Foreskin keratinocyte (primary cell): ENCODE measurements at places on chromosomes 4 and X. TPM values are rescaled to one million over a fixed set of nuclear protein-coding genes. Genes with fewer than 3 reads are reported as not detected.

Gene VCX2
- total RNA-seq: not detected in 2 replicates

Gene SOD3
- total RNA-seq: not detected in 2 replicates

Gene SERTM2
- total RNA-seq: not detected in 2 replicates

Gene PRICKLE3
- 16.3 and 17.1 TPM in 2 replicates for total RNA-seq

Gene RTL9
- total RNA-seq: 0.07 and 0.11 TPM in 2 replicates

Gene TRIML2
- total RNA-seq: 18.7 and 53.0 TPM in 2 replicates

Gene CT47A1
- total RNA-seq: not detected in 2 replicates

Gene PAGE2
- not detected in 2 replicates for total RNA-seq

Gene AVPR2
- total RNA-seq: not detected in 2 replicates

Gene TIMP1
- total RNA-seq: 158 and 163 TPM in 2 replicates

Gene GCNA
- 0.39 and 0.41 TPM in 2 replicates for total RNA-seq

Gene DNAJB14
- total RNA-seq: 21.7 and 22.3 TPM in 2 replicates

Gene FGFBP1
- 1,075 and 1,699 TPM in 2 replicates for total RNA-seq

Gene AMER1
- 2.4 and 3.0 TPM in 2 replicates for total RNA-seq

Gene SORCS2
- 0.03 and 0.04 TPM in 2 replicates for total RNA-seq

GRCh38 chrX:155985208-155985607 lies 12.3 kb upstream of the IL9R start:
- DNase-seq: no peak

DNA sequence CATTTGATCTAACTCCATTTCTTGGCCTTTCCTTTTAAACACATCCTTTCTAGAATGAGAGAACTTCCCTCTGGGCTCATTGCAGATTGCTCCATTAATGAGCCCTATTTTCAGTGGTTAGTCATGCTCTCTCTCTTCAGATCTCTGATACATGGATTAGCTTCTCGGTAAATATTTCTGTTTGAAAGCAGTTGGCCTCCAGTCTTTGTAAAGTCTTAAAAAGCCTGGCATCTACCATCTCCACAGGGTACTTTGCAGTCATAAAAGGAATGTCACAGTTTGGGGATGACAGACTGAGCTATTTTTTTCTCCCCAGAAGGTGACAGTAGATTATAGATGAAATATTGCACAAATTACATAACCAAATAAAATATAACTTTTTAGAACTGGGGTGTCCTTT lies 72.7 kb downstream of the UNC5C start:
- DNase-seq: no peak

DNA sequence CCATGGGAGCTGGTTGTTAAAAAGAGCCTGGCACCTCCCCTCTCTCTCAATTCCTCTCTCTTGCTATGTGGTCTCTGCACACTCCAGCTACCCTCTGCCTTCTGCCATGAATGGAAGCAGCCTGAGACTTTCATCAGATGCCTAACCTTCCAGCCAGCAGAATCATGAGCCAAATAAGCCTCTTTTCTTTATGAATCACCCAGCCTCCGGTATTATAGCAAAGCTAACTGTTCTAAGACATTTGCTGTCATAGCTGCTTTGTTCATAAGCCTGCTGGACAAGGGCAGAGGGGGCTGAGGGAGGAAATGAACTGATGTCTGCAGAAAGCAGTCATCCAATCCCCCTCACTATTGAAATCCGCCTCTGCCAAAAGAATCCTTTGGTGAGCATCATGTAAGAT lies 196.7 kb downstream of the ZNF330 start:
- DNase-seq: no peak

DNA sequence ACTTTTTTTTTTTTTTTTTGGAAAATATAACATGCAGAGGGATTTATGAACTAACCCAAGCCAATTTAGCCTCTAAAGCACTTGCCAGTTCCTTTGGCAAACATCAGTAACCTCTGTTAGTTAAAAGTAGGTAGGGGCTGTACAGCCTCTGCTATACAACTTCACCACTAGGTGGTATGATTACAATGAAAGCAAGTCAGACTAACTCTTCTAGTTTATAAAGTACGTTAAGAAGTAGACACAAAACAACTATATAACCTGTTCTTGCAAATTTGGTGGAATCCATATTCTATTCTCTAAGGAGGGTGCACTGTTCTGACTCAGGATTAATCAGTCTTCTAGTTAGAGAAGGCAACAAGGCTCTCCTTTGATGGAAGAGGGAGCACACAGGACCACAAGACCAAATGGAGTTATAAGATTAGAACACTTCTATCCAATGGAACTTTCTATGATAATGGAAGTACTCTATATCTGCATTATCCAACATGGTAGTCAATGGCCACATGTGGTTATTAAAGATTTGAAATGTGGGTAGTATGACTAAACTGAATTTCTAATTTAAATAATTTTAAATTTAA lies 12.8 kb downstream of the AIMP1 start:
- no peak for DNase-seq

GRCh38 chrX:37846934-37847732 lies at the start of gene DYNLT3:
Gene DYNLT3 (minus strand): TSS chrX:37847571. CDS start chrX:37847510, 61 bp downstream.
- no peak for DNase-seq

GRCh38 chrX:109782994-109783700 lies 50.1 kb upstream of the ACSL4 start:
- peak; percentile 7 for DNase-seq

- DNase-seq: no peak
These were observed 84.6 kb upstream of the FMR1 start for GRCh38 chrX:147827070-147827469.

GRCh38 chr4:35025152-35025834 lies 1219.0 kb downstream of the ARAP2 start:
- DNase-seq: no peak

- DNase-seq: no peak
These were observed 7.8 kb downstream of the DOCK11 start for GRCh38 chrX:118503260-118504041.

DNA sequence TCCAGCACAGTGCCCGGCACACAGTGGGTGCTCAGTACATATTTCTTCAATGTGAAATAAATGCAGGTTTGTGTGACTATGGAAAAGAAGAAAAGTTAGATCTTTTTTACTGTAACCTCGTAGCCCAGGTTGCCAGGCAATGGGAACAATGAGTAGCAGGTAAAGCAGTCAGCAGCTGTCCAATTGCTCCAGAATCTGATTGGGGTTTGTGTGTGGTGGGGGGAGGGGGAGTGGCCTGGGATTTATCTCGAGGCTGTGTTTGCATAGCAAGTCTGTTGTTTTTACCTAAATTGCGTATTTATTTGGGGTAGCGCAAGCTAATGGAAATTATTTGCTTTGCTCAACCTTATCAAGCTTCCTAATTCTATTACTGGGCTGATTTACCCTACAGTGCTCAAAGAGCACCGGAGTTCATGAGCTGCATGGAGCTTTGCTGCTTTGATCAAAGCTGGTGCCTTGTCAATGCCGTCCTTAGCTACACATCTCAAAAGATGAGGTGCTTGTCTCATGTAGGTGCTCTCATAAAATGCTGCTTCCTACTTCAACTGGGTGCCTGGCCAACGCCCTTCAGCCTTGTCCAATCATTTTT lies 145.0 kb upstream of the DGKK start:
- no peak for DNase-seq

GRCh38 chr4:75924309-75924827 lies 16.4 kb downstream of the NAAA start:
- no peak for DNase-seq

DNA sequence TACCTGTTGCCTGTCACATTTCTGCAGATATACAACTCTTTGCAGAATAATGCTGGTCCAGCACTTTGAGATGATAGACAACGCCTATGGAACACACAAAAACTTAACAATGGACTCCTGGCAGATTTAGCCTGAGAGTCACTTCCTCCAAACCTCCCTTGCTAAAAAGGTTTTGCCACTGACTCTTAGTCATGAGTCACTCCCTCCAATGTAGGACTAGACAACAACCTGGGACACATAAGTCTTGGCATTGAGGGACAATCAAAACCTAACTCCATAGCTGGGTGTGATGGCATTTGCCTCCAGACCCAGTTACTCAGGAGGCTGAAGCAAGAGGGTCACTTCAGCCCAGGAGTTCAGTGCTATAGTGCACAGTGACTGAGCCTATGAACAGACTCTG lies 22.0 kb upstream of the EIF4E start:
- DNase-seq: peak; percentile 49

GRCh38 chrX:119729408-119730201 lies 28.8 kb upstream of the SOWAHD start:
- DNase-seq: peak; percentile 20

DNA sequence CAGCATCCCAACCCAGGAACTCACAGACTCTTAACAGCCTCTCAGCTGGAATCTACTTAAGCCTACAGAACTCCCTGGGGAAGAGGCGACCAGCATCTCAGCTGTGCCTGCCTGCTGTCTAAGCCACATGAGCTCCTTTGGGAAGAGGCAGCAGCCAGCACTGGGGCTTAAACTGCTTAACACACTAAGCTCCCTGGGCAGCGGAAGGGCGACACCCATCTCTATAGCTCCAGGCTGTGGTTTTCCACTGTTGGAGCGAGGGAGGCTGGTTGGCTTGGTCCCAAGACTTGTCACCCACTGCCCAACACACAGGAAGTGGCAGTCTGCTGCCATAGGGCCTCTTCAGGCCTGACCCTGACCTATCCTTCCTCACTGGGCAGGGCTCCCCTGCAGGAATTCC lies 1544.1 kb upstream of the ADGRL3 start:
- DNase-seq: no peak

- DNase-seq: peak; percentile 19
These were observed 79.8 kb downstream of the LCORL start for GRCh38 chr4:17941731-17942130.

DNA sequence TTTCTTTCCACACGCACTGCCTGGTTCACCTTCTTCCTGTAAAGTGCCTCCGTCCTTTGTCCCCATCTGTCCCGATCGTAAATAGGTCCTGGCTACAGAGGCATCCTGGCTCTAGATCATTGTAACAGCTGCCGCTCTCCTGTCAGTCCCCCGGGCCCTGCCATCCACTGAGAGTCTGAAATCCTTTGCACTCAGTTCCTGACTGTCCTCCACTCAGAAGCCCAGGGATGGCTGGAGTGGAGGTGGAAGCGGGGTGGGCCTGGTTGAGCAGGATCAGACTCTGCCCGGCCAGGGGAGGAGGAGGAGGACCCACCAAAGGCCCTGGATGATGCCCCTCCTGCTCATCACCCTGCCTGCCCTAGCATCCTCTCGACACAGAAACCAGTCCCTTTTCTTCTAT lies 29.8 kb downstream of the PIGG start:
- DNase-seq: no peak

DNA sequence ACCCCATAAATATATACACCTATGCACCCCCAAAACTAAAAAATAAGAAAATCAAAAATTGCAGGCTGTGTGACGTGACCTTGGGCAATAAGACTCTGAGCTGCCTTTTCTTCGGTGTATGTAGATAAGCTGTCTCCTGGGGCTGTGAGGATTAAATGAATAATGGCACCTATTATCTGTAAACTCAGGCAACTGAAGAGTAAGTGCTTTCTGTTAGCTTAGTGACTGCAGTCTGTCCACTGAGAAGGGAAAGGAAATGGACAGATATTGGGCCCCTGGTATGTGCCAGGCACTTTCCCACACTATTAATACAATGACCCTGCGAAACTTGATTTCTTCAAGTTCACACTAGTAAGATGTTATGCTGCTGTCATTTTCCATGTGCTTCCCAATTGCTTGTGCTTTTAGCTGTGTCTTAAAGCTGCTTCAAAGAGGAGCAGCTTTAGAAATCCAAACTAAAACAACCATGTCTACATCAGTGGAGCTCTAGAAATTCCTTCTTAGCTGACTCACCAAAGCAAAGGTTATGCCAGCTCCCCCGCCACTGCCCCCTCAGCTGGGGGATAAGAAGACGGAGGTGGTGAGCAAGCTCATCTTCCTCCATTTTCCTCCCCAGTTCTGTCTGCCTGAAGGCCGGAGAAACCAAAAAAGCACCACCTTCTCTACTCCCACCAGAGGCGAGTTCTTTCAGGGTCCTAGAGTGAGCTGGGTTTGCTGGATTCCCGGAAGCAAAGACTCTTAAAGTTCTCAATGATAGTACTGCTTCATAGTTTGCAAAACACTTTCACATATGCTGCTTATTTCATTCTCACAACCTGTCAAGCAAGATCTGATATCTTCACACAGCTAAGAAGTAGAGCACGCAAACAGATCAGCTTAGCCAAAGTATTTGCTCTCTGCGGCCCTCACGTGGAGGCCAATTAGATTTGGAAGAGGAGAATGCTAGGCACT lies 8.8 kb upstream of the DGAT2L6 start:
- DNase-seq: peak; percentile 43

- DNase-seq: no peak
These were observed 925.6 kb downstream of the SH3BGRL start for GRCh38 chrX:82127228-82128123.

- DNase-seq: no peak
These were observed 31.4 kb upstream of the PJA1 start for GRCh38 chrX:69196666-69197065.

DNA sequence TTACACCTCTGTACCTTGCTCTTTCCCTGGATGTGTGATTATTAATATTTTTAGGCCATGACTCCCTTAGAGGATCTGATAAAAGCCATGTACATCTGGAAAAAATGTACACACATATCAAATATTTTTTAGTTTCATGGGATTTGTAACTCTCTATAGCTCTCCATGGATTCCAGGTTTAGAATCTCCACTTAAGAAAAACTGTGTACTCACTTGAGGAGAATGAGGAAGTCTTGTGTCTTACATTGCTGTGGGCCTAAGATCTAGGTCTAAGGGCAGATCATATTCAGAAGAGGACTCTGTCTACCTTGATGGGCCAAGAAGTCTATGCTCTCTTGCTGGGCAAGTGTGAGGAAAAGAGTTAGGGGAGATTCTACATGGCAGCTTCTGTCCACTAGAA lies 98.0 kb downstream of the RRAGB start:
- no peak for DNase-seq

DNA sequence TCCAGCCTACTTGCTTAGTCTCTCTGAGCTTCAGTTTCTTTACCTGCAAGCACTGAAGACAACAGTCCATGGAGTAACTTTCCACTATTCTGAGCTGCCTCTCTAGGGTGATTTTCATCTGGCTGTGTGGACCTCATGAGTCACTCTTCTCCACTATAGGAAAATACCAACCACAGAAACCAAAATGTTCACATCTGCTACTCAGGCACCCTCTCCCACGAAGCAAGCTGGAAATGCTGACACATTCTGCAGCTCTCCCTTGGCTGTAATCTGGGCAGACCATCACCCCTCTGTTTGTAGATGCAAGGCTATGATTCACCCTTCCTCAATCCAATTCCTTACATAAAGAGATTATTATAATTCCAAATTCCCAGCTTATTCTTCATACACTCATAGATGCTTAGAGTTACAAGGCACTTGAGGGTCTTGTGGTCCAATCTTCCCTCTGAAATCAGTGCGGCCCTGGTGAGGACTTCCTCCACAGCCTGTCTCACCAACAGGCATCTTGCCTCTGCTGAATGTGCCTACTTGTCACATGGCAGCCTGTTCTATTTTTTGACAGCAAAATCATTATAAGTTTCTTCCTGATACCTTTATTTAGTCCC lies 97.0 kb upstream of the LNX1 start:
- DNase-seq: peak; percentile 95

DNA sequence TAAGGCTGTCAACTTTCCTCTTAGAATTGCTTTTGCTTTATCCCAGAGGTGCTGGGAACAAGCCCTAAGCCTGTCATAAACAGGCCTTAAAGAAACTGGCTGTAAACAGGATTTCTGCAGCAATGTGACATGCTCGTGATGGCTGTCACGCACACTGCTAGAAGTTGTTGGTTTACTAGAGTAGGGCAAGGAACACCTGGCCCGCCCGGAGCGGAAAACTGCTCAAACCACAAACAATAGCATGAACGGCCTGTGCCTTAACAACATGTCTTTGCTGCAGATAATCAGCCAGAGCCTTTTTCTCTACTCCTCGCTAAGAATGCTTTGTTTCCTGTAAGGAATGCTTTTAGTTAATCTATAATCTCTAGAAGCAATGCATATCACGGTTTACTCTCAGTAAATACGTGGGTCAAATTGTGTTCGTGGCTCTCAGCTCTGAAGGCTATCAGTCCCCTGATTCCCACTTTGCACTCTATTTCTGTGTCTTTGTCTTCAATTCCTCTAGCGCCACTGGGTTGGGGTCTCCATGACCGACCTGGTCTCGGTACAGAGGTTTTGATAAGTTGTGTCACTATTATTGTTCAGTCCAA lies 318.3 kb downstream of the GLUD2 start:
- no peak for DNase-seq
